Stimulated activated CD8-positive, alpha-beta memory T cell treated with anti-CD3 and anti-CD28 coated beads, Interleukin-15, amount 100 ng/mL, for 4 hours (primary cell): ENCODE measurements at places on chromosomes 5 and 9.

DNA sequence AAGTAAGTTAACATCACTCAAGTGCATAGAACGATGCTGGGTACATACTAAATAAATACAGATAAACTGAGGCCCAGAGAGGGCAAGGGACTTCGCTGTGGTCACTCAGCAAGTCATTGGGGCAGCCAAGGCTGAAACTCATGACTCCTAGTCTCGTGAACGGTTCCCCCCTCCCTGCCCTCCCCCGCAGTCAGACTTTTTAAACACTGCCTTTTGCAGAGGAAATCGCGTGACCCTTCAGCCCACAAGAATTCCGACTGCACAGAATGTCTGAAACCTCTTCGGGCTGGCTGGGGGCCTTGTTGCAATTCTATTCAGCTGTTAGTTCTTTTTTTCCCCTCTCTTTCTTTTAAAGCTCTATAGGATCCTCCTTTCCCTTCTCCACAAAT, 28.1 kb downstream of the NEK6 start:
- DNase-seq: peak; percentile 10

DNA sequence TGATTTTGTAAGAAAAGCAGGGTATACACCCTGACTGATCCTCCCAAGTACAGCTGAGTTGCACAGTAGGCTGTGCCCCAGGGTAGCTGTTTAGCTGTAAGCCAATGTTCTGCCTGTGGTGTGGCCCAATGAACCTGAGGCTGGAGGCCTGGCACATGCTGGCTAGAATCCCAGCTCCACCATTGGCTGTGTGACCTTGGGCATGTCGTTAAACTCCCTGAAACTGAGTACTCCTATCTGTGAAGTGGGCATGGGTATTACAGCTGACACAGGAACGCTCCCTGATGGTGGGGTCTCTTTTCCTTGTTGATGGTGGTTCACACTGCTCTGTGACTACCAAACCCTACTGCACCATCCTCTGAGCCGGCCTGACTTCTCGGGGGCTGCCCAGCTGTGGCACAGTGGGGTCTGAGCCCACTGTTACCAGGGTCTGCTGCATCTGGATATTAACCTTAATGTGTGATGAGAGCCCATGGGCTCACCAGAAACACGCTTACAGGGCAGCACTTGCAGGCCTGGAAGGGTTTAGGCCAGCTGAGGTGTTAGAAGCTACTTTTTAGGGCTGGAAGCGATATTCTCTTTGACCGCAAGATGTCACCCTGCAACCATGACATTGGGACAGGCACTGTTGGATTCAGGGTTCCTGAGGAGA, 7.0 kb upstream of the GADD45G start:
- peak; percentile 30 for DNase-seq

DNA sequence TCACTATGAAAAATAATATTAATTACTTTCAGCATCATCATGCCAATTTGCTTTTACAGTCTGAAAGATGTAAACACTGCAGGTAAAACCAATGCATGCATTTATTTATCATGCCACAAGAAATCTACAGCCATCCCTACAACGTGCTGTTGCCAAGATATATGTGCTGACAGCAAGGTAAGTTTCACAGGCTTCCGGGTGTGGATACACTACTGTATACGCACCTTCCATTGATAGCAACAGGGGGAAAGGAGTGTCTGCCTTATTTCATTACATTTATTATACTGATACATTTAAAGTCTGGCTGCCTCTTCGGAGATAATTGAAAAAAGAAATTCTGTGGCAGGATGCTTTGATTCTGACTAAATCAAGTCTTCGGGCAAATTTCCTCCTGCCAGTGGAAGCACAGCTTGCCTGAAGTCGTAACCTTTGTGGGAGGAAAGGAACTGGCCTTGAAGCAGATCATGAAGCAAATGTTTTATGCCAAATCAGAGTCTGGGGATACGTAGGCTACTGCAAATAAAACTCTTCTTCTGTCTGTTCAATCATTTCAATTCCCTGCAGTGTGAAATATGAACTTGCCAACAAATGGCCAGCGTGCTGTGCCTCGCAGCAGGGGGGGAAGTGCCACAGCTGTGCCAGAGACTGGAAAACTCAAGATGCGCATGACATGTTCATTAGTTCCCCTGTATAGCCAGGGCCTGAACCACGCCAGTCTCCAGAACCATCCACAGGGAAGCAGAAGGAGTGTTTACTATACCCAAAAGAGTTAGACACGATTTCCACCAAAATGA, 268.1 kb downstream of the EFNA5 start:
- no peak for DNase-seq

DNA sequence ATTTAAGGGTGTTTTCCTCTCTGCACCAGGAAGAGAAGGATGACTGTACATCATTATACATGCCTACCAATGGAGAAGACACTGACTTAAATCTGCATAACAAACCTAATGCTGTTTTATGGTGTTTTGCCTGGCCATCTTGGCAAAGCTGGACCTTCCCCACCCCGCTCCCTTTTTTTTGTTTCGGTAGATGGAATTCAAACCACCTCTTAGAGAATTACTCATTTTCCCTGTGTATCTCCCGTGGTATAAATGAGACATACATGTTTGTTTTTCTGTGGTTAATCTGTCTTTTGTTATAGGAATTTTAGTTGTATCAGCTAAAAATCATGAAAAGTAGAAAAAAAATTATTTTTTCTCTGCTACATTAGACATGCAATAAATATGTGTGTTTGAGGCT, 28.8 kb downstream of the IL12B start:
- no peak for DNase-seq

- no peak for DNase-seq
Measured at GRCh38 chr5:69331528-69332445, 814 bp downstream of the CCDC125 start.

DNA sequence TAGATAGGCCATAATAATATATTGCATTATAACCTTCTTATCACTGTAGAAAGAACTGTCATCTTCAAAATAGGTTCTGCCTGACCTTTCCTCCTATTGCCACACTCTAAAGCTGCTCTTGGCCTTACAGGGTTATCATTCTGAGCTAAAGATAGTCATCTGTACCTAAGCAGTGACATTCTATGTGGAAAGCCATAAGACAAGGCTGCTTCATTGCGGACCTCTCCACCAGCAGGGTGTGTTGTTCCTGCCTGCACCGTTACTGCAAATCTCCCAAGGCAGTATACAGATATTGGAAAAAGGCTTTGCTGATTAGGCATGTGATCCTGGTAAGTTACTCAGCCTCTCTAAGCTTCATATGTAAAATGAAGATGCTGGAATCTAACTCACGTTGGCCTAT, 8.1 kb downstream of the ZNF622 start:
- DNase-seq: no peak

GRCh38 chr5:92401-93220, 643 bp downstream of the PLEKHG4B start:
- no peak for DNase-seq

GRCh38 chr9:8071445-8071798, 271.8 kb upstream of the DMAC1 start:
- no peak for DNase-seq

- DNase-seq: no peak
Measured at GRCh38 chr5:74064225-74064624, 438.2 kb downstream of the ARHGEF28 start.

- no peak for DNase-seq
Measured at GRCh38 chr5:113693701-113694100, 180.2 kb downstream of the YTHDC2 start.

- no peak for DNase-seq
Measured at GRCh38 chr9:104494808-104495207, 9.3 kb upstream of the OR13F1 start.

- DNase-seq: no peak
Measured at GRCh38 chr5:99814321-99815063, 720.7 kb upstream of the FAM174A start.

DNA sequence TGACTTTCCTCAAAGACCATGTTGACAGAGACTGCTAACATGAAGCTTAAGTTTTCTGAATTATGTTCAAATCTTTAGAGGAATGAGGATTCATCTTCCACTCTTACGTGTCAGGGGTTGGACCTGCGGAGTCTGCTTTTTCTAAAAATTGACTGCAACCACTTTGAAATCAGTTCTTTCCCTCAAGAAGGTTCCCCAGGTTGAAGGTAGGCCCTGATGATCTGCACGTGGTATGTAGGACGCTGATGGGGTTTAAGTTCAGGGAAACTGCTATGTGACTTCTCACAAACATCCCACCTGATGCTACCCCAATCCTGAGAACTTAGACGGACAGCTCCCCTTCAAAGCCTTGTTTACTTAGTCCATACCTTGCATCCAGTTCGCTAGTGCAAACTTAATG, 7.2 kb downstream of the RACK1 start:
- no peak for DNase-seq
